ENCODE measurements at places on chromosomes 1 and 21.

DNA sequence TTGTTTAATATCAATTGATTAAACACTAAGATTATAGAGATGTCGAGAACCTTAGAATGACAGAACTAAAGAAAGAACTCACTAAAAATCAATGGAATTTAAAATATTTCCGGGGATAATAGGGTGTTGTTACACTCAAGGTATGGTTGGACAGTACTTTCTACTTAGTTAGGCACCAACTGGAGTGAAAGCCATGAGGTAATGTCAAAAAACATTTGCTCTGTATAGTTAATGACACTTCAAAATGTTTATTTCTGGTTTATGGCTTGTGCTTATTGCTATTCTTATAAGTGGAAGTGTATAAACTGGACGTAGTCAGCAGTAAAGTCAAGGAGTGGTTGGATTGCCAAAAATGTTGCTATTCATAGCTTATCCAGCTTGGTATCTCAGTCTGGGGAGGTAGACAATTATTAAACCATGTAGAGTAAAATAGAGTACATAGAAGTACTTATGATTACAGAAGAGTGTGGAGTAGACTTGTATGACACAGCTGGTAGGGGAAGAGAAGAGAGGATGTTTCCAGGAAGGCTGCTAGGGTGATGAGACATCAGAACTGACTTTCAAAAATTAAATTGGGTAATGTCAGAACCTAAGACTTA is 56.5 kb upstream of the BMP8A start:
- DNase-seq, result no peak

DNA sequence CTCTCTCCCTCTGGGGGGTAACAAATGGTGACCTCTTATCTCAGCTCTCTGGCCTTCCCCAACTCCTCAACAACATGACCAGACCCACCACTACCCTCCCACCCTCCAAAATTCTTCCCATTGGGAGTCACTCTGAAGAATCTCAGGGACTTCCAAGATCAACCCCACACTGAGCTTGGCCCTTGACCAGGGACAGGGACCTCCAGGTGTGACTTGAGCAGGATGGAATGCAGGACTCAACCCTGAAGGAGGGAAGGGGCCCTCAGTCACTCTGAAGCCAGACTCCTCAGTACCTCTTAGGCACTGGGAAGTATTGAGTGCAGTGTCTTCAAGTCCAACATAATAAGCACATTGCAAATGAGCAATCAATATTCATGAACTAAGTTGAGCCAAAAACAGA is 1.9 kb downstream of the CASQ1 start:
- DNase-seq, result no peak

- no peak for DNase-seq
Observed at GRCh38 chr1:209544098-209544497, 39.4 kb upstream of the CAMK1G start.

- no peak for DNase-seq
Observed at GRCh38 chr1:154760469-154760933, 109.6 kb downstream of the KCNN3 start.

- no peak for DNase-seq
Observed at GRCh38 chr1:152448496-152448895, 34.4 kb upstream of the CRNN start.

GRCh38 chr1:23995431-23995837 is 15.3 kb upstream of the SRSF10 start:
- no peak for DNase-seq

DNA sequence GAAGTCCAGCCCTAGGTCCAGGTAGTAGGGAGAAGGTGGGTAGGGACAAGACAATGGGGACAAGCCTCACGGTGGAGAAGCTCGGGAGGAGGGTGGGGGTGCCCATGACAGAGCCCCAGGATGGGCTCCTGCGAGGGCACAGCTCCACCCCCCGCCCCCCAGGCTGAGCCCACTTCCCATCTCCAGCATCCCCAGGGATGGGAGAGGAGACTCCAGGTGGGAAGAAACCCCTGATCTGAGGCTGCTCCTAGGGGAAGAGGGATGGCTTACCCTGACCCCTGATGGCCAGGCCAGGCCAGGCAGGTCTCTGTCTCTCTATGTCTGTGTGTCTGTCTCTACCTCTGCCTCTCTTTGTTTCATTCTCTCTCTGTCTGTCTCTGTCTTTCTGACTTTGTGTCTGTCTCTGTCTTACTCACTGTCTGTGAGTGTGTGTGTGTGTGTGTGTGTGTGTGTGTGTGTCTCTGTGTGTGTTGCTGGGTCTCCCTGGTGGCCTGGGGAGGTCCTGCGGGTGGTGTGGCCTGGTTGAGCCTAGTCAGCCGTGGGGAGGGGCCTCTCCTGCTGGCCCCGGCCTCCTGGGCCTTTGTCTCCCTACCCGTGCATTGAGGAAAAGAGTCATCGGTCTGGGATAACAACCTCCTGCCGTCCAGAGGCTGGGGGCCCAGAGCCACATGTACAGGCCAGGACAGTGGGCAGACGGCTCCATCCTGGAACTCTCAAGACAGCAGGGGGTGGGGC is 45.7 kb downstream of the WNT9A start:
- DNase-seq, result no peak

GRCh38 chr1:5566924-5567323 is 425.3 kb downstream of the NPHP4 start:
- no peak for DNase-seq

DNA sequence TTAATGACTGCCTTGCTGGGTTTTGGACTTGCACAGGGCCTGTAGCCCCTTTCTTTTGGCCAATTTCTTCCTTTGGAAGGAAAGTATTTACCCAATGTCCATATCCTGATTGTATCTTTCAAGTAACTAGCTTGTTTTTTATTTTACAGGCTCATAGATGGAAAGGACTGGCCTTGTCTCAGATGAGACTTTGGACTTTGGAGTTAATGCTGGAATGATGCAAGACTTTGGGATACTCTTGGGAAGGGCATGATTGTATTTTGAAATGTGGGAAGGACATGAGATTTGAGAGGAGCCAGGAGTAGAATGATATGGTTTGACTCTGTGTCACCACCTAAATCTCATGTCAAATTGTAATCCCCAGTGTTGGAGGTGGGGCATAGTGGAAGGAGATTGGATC is 140.1 kb downstream of the C1orf94 start:
- no peak for DNase-seq

GRCh38 chr1:55584526-55585401 is 369.6 kb upstream of the USP24 start:
- DNase-seq, result no peak

GRCh38 chr1:87794788-87795614 is 466.3 kb downstream of the LMO4 start:
- DNase-seq, result no peak

DNA sequence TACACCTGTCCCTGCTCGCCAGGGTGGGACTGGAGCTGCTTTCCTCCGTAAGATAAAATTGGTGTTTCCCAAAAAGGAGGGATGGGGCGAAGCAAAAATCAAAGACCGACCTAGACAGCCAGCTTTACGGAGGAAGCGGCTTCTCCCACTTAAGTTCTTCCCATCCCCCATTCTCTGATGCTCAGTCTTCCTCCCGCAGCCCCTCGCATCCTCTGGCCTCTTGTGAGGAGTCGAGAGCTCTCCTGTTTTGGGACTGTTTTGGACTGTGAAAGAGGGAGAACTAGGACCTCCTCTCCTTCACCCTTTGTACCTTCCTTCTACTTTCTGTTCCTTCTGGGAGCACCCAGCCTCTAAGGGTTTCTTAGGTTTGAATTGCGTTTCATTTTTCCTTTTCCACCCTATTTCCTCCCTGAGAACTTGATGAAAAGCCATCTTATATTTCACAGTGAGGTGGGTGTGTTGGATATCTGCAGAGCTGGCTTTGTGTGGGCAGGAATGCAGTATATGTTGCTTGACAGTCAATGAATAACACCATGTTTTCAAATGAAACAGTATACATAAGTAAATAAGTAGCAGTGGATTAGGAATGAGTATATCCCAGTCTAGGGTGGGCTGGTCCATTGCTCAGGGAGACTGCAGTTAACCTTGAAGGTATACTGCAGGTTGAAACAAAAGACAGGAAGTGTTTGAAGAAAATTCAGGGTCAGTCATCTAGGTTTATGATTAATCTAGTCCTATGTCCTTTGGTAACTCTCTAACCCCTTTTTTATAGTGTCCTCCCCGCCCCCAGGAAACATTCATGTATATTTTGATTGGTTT is 848 bp downstream of the CTTNBP2NL start:
- DNase-seq, result no peak

DNA sequence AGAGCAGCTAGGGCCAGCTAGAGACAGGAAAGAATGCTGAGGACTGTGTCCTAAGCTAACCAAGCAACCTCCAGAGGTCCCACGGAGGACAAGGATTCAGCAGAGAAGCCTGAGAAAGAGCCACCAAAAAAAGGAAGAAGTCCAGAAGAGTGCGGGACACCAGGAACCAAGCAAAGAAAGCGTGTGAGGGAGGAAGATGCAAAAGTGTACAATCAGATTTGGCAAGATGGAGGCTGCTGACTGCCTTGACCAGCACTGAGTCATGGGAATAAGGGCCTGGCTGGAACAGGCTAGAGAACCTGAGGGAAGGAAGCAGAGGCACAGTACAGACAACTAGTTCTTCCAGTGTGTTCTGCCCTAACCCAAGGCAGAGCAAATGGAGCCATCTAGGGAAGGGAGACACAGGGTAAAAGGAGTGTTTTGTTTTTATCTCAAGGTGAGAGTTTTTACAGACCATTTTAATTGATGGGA is 18.5 kb downstream of the TP53BP2 start:
- DNase-seq, result peak; percentile 59

GRCh38 chr1:162172311-162173102 is 103.0 kb downstream of the NOS1AP start:
- DNase-seq, result no peak

GRCh38 chr1:39103328-39104157 is 77.4 kb downstream of the NDUFS5 start:
- no peak for DNase-seq

GRCh38 chr1:55456971-55457370 is 241.8 kb upstream of the USP24 start:
- DNase-seq, result no peak

DNA sequence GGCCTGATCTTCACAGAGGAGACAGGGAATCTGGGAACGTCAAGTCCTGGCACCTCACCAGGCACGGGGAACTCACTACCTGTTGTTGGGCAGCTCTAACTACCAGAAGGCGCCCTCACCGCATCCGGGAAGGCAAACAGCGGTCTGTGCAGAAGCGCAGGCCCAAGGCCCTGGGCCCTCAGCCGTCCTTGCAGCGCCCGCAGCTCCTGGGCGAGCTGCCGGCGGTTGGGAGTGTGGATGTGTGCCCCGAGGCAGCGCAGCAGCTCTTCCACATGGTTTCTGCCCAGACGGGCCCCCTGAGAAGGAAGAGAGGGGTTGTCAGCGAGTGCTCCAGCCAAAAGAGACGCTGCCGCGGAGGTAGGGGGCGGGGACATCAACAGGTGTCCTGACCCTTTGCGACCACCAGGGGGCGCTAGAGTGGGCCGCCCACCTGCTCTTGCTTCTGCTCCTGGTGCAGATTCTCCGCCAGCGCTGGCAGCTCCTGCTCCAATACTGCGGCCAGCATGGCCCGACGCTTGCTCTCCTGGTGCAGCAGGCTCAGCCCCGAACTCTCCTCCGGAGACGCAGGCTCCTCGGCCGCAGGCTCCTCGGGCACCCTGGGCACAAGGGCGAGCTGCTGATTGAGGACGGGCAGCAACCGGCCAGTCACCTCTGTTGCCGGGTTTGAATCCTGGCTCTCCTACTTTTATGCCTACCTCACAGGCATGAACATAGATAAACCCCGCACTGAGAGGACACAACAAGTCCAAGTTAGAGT is 9.3 kb downstream of the MAP3K6 start:
- peak; percentile 33 for DNase-seq

DNA sequence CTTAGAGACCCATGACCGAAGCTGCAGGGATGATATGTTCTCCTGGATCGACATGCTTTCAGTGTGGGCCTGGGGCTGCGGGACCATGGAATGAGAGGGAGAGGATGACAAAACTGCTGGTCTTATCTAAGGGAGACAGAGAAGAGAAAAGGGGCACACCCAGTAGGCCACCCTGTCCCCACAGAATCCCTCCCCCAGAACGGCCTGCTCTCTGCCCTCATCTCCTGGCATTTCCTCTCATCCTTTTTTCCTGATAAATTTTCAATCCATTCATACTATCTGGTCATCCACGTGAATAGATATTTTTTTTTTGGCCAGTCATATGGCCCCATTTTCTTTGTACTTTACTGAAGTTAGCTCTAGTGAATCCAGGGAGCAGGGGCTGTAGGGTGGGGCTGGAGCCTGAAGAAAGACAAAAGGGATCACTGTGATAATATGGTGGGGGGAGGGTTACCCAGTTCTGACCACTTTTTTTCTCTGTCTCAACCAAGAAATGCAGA is at the start of gene PKLR:
Gene PKLR (minus strand): TSS at position 97 of the 500 bp plus-strand sequence. CDS start 43 bp downstream, at position 54.
- DNase-seq, result no peak

DNA sequence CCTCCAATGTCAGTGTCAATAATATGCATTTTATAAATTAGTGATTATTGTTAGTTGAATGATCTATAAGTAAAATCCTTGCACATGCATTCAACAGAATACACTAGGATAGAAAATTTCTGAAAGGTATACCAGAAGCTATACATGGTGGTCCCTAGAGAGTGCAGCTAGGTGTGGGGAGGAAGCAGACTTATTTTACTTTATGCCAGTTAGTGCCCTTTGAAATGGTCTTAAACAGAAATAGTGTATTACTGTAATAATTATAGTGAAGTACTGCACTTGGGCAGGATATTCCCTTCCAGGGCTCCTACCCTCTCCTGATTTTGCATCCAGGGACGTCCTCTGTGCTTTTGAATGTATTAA is 23.2 kb upstream of the WDR26 start:
- DNase-seq, result no peak

GRCh38 chr1:101220906-101221305 is 15.9 kb upstream of the S1PR1 start:
- no peak for DNase-seq

- DNase-seq, result no peak
Observed at GRCh38 chr1:91655912-91656449, 155.3 kb downstream of the CDC7 start.

GRCh38 chr1:46254668-46255067 is 7.1 kb downstream of the RAD54L start:
- DNase-seq, result no peak

DNA sequence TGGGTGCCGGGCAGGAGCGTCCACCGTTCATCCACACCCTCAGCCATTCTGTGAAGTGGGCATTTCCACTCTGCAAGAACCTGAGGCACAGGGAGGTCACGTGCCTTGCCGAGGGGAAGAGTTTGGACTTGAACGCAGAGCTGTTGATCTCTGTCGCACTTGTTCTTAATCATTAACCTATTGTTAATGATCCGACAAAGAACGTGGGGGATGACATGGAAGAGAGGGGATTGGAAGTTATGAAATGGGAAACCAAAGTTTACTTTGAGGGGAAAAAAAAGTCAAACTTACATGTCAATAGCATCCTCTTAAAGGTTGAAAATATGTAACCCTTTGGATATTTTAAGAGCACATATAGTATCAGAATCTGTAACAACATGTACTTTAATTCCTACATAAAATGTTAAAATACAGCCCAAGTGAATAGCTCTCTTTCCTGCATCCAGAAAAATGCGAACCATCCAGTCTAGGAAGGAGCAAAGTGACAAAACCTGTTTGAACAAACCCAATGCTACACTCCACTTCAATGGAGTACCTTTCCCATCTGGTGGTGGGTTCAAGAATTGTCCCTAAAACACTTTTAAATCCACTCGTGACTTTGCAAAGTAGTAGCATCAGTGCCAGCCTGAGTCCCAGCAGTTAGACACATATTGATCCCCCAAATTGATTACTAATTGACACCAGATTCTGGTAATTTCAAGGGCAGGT is 75.5 kb downstream of the SETD4 start:
- no peak for DNase-seq
